ENCODE measurements at places on chromosomes 16 and 17.

DNA sequence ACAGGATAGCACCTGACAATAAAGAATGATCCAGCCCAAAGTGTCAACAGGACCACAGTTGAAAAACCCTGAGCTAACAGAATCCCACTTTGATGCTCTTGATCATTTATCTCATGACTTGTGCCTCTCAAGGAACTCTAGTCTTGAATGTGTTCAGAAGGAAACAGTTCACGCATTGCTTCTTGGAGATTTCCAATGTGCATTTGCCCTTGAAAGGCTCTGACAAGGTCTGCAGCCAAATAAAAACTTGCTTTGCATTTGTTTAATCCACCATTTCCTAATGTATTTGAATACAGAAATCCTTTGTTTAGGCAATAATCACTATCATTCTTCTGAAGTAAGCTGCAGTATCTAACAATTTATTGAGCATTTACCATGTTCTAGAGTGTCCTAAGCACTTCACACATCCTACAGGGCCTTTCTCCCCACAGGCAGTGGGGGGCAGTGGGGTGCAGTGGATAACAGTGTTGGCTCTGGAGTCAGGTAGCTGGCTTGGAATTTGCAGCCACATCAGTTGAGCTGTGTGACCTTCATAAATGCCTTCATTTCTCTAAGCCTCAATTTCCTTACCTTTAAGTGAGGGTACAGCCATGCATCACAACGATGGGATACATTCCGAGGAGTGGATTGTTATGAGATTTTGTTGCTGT, 239.7 kb downstream of the XYLT1 start:
- DNase-seq: no peak

DNA sequence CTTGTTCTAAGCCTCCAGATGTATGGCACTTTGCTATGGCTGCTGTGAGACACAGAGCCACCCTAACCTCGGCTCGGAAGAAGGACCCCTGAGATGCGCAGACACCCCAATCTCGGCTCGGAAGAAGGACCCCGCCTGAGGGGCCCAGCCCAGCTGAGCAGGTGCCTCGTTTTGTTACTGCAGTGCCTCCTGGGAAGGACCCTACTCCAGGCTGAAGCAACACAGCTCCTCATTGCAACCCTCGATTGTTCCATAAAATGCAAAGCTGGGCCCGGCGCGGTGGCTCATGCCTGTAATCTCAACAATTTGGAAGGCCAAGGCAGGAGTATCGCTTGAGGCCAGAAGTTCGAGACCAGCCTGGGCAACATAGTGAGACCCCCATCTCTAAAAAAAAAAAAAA, 61.3 kb downstream of the C16orf95 start:
- DNase-seq: no peak

DNA sequence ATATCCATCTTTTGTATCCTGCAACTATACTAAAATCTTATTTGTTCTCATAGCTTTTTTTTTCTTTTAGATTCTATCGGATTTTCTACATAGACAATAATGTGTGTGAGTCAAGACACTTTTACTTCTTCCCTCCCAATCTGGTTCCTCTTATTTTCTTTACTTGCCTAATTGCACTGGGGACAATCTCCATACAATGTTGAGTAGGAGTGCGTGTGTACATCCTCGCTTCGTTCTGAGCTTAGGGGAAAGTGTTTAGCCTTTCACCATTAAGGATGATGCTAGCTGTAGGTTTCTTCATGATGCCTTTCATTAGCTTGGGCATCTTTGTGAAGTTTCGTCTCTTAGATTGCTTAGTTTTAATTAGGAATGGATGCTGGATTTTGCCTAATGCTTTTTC, 2.9 kb downstream of the SPATA32 start:
- no peak for DNase-seq

DNA sequence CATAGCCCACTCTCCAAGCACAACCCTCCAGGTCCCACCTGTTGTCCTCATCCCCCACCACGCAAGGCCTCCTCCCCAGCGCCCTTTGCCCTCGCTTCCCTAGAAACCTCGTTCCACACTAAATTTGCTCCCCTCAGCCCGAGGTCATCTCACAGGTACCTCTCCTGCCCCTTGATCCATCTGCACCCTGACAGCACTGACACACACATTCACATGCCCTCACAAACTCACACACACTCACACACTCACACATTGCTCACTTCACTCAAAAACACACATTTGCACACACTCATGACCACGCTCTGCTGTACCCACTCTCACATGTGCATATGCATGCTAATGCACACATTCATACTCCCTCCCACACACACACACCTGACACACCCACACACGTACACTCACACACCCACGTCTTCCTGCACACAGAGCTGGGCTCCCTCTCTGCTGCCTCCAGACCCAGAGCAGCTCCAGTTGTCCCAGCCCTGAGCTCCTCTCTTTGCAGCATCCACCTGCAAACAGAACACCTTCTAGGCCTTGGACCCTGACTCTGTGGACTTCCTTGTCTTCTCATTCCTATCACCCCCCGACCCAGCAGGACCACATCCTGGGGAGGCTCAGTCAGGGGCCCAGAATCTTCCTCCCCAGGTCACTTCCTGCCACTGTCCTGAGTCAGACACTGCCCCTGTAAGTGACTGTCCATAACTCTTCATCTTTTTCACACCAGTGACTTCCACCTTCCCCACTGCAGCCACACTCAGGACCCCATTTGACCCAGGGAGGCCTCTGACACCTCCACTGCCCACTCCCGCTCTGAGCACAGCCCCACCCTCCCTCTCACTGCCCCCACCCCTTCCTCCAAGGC, 4.9 kb downstream of the ASGR2 start:
- no peak for DNase-seq

DNA sequence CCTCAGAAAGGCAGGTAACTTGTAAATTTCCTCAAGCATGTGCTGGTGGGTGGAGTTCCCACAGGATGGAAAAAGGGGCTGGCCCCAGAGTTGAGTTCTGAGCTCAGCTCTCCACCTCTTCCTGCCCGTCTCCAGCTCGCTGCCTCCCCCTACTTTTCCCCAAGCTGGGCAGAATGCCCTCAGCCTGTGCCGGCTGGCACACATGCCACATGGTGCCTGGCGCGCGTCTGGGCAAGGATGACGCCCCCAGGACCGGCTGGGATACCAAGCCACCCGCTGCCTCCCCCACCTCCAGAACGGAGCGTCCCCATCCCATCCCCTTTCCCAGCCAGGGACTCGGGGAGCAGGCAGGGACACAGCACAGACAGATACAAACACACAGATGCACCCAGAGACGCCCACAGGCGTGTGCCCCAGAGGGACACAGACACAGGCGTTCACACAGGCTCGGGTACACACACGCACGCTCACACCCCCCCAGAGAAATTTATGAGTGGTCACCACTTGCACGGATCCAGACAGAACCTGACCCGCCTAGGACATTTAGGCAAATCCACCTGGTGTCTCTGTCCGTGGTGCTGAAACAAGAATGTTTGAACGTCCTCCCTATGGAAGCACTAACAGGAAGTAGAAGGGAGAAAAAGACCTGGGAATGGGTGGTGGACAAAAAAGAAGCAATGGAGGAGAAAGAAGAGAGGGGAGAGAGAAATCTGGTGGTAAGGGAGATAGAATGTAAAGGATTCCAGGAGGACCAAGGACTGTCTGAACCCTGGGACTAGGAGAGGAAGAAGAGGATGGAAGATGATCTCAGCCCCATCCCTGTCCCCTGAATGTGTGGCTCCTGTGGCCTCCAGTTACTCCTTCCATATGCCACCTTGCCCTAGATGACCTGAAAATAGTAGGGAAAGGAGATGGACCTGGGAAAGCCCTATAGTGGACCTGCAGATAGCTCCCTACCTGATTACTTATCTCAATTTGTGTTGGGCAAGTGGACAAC, 15.5 kb downstream of the NEUROD2 start:
- DNase-seq: no peak
